Activated T-helper 1 cell treated with anti-CD3 and anti-CD28 coated beads, Interleukin-2, amount 50 U/mL, for 16 hours (primary cell): ENCODE measurements at places on chromosomes 16 and 17.

- DNase-seq: no peak
These were observed 39.7 kb downstream of the REXO5 start for GRCh38 chr16:20846030-20846429.

DNA sequence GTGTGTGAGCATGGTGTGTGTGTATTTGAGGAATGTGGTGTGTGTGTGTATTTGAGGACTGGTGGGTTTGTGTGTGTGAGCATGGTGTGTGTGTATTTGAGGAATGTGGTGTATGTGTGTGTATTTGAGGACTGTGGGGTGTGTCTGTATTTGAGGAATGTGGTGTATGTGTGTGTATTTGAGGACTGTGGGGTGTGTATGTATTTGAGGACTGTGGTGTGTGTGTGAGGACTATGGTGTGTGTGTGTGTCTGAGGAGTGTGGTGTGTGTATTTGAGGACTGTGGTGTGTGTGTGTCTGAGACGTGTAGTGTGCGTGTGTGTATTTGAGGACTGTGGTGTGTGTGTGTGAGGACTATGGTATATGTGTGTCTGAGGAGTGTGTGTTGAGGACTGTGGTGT lies 18.0 kb upstream of the CACNG1 start:
- DNase-seq: no peak

DNA sequence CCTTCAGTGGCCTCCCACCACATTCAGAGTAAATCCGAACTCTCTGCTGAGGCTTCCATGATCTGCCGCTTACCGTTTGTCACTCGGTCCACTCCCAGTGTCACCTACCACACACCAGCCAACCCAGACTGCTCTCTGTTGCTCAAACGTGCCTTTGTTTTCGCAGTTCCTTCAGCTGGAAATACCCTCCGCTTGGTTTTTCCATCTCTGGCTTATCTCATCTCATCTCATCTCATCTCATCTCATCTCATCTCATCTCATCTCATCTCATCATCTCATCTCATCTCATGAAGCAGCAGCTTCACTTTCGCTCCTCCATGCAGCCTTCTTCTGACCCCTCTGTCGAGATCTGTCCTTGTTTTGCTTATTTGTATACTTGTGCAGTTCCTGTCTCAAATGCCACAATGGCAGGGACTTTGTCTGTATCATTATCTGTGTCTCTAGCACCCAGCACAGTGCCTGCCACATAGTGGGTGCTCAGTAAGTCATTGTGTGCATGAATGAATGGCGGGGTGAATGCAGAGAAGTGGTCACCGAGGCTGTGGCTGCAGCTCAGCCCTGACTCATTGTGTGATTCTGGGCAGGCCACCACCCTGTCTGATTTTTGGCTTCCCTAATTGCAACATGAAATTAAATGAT lies 3.8 kb upstream of the SNX20 start:
- no peak for DNase-seq

DNA sequence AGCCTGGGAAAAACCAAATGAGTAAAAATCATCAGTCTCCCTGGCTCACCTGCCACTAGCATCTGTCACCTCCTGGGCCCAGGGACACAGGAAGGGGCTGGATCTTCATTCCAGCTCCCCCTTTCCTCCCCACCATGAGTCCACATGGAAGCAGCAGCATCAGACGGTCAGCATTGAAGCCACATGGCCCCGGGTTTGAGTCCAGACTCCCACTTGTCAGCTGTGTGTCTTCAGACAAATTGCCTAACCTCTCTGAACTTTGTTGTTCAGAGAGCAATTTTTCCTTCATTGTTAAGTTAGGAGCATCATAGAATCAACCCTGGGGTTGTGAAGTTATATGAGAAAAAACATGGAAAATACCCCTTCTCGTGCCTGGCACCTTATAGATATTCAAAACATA lies 10.7 kb downstream of the CACNG4 start:
- DNase-seq: no peak

DNA sequence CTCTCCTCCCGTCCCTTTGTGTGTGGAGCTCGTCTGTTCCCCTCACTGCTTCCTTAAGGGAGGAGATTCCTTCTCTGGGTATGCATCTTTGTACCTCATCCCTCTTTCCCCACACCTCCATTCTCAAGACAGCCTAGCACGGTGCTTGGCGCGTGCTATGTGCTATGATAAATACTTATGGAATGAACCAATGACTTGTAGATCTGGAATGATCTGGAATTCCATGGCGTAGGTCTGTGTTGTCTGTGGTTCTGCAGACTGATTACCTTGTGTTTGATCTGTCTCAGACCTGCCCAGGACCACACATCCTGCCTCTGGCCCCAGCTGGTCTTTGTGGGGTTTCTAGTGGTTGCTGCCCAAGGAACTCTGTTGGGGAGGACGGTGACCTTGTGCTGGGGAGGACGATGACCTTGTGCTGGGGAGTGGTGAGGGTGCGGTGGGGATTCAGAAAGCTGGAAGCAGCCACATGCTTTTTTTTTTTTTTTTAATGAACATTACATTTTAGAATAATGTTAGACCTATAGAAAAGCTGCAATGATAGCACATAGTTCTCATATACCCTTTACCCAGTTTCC lies 33.5 kb upstream of the ETV4 start:
- no peak for DNase-seq

DNA sequence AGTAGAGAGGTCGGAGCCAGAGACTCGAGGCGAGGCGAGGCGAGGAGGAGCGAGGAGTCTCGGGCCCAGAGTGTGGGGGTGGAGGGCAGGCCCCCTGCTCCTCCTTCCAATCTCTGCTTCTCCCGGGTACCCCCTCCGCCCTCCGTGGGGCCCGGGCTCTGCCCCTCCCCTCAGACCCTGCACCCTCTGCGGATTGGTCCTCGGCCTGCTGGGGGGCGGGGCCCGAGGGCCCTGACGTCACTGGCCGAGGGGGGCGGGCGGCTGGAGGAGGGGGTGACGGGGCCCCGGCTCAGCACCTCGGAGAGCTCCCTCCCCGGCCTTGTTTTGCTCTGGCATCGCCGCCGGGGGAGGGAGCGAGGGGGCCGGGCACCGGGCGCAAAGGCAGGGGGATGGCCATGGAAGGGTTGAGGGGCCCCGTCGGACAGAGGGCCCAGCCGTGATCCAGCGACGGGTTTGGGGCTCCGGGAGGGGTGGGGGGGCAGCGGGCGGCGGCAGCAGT lies at the start of gene RUNDC3A:
Gene RUNDC3A, plus strand, starts transcription at position 282 of the 499 bp plus-strand sequence. CDS start 232 bp downstream, outside the sequence.
- peak; percentile 74 for DNase-seq

DNA sequence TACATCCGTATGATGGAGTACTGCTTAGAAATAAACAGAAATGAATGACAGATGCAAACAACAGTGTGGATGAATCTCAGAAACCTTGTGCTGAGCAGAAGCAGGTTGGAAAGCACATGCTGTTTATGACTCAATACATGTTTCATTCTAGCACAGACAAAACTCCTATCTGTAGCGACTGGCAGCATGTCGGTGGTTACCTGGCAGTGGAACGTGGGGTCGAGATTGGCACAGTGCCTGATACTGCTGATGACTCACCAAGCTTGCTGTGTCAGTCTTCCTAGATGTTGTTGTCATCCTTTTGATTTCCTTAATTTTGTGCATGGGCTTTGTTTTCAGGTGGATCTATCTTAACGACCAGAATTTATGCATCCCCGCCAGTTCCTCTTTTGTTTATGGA lies 62.1 kb downstream of the GAN start:
- no peak for DNase-seq

DNA sequence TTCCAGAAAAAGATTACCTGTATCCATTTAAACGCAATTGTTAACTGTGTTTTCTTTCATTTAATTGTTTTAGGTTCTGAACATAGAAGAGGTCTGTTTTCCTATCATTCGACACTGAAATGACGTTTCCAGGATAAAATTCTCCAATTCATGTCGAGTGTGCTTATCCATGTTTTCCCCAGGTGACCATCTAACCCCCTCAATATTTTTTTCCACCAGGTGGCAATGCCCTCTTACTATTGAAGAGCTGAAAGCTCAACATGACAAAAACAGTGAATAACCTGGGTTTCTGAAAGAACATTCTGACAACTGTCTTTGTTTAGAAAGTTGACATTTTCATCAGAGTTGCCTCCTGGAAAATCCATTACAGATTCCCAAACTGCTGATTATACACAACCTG lies 948.7 kb downstream of the KCNJ2 start:
- DNase-seq: no peak

- peak; percentile 53 for DNase-seq
These were observed 1.2 kb downstream of the TMC6 start for GRCh38 chr17:78127239-78127887.

DNA sequence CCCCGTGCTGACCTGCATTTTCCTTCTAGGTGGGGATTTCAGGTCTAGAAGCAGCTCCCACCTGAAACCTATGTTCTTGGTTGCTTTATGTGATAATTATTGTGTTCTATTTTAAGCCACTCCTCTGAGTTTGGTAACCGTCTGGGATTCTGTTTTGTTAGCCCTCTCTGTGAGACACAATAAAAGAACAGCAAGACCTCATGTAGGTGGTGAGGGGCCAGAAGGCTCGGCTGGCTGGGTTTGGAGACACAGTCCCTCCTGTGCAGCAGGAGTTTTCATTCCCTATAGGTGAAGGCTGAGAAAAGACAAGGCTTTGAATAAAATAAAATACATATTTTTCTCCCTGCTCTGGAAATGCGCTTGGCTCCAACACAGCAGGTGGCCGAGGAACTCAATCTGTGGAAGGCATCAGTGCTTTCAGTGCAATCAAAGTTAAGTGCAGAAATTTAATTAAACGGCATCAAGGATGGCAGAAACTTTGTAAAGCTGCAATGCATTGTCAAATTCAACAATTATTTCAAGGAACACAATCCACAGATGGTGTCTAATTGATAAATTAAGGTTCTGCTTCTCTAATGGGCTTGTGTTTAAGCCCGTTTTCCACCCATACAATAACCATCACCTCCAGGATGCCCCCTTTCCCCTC lies 107.8 kb downstream of the MSI2 start:
- no peak for DNase-seq

- no peak for DNase-seq
These were observed 19.8 kb downstream of the IL4R start for GRCh38 chr16:27333549-27333948.

DNA sequence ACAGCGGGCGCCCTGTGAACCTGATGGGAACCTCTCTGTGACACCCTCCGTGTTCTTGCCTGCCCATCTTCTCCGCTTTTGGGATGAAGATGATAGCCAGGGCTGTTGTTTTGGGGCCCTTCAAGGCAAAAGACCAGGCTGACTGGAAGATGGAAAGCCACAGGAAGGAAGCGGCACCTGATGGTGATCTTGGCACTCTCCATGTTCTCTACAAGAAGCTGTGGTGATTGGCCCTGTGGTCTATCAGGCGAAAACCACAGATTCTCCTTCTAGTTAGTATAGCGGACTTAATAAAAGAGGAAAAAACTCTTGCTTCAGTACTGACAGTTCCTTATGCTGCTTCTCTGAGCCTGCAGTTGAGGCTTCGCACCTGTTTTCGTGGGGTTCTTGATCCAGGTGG lies 10.5 kb downstream of the CDK5RAP3 start:
- DNase-seq: no peak
